ENCODE measurements at places on chromosomes 1 and 21.

DNA sequence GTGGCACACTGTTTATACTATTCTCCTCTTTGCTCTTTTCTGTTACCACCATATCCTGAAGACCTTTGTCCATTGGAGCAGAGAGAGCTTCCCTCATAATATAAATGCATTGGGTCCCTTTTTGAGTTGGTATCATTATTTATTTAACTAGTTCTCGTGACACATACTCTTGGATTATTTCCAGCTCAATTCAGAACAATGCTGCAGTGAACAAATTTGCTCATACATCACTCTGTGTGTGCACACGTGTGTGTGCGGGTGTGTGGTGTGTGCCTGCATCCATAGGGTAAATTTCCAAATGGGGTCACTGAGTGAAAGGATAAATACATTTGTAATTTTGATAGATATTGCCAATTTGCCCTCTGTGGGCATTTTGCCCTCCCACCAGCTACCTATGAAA is 5.8 kb downstream of the PLA2G2A start:
- DNase-seq: no peak

DNA sequence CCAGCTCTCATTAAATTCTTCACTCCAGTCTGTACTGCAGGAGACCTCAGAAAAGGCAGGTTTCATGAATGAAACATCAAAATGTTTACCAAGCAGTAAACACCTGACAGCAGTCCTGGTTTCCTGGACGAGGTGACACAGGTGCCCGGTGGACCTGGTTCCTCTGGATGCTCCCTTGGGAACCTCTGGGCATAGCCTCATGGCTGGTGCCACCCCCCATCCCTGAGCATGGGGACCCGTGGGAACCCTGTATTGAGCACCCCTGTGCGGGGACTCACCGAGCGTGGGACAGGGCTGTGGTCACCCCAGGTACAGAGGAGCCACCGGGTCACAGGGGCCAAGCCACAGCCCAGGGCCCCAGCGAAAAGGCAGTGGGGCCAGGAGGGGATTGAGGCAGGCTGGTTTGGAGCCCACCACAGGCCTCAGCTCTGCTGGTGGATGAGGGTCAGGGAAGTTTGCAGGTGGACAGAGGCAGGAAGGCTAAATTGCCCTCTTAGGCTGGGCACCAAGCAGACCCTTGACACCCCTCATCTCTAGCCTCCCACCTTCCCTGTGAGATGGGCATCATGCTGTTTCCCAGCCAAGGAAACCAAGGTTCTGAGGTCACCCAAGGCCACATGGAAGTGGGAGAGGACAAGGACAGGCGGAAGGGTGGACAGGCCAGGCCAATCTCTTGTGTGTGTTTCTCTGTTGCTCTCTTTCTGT is 158.4 kb downstream of the PTPRU start:
- DNase-seq: no peak

DNA sequence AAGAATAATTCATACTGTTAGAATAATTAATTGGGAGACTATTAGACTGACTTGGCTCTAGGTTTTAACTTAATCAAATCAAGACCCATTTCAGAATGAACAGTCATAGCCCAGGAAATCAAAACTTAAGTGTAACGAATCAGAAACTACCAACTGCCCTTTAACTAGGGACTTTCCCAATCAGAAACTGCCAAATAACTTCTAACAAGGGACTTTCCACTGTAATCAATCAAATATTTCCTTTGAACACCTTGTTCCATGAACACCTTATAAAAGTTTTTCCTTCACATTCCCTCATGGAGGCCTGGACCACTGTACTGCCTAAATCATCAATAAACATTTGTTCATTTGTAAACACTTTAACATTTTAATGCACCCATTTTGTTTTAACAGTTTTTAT is 1054.7 kb upstream of the TMPRSS15 start:
- peak; percentile 1 for DNase-seq

- no peak for DNase-seq
Observed at GRCh38 chr1:170533298-170533697, 1.3 kb downstream of the GORAB start.

DNA sequence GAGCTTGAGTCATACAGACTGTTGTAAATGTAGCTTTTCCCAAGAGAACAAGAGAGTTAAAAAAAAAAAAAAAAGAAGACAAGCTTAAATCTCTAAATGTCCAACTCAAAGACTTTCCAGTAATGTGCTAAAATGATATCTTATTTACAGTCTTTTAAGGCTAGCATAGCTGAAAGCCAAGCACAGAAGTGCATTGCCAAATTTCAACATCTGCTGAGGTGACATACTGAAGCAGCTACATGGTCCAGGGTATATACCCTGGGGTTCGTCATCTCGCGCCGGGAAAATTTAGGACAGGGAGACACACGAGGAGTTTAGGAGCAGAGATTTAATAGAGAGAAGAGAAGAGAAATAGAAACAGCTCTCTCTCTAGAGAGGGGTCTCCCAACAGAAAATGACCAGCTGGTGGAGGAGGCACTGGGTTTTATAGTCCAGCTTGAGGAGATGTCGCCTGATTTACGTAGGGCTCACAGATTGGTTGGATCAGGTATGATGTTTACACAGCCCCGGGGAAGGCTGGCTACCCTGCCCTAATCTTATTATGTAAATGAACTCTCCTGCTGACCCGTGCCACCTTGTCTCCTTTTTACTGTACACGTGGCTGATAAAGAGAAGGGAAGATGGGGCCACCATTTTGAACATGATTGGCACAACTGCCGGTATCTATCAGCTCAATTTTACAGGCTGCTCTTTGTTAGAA is 172.7 kb downstream of the TRIM33 start:
- no peak for DNase-seq

GRCh38 chr1:160494620-160495019 is 28.4 kb downstream of the SLAMF6 start:
- DNase-seq: no peak

- DNase-seq: no peak
Observed at GRCh38 chr1:221947731-221948130, 205.8 kb upstream of the DUSP10 start.

DNA sequence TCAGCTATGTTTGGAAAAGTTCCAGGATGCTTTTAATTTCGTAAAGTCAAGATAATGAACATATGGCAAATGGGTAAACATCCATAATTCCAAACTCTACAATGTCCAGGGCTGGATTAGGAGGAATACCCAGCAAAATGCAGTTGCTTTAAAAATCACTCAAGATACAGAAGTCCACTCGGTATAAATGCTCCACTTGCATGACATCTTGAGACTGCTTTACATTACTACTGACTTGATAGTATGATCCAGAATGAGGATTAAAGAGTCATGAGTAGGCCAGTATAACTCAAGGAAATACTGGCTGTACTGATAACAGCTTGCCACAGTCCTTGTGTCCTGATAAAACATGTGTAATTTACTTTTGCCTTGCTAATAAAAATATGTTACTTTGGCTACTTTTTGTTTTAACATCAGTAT is 58.3 kb upstream of the ANGPTL3 start:
- DNase-seq: no peak

- DNase-seq: no peak
Observed at GRCh38 chr1:221856228-221857093, 114.6 kb upstream of the DUSP10 start.

DNA sequence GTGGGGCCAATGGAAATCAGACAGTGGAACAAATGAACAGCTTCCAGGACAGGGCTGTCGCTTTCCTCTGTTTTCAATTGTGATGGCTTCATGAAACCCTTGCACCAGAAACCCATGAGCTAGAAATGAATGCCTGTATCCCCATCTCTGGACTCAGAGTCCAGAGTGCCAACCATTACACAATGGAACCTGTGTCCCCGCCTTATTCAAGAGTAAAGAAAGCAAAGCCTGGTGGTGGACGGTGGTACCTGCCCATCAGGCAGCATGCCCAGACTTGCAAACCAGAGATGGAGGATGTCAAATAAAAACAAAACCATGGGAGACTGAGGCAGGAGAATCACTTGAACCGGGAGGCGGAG is 4.4 kb upstream of the CAPN2 start:
- no peak for DNase-seq

DNA sequence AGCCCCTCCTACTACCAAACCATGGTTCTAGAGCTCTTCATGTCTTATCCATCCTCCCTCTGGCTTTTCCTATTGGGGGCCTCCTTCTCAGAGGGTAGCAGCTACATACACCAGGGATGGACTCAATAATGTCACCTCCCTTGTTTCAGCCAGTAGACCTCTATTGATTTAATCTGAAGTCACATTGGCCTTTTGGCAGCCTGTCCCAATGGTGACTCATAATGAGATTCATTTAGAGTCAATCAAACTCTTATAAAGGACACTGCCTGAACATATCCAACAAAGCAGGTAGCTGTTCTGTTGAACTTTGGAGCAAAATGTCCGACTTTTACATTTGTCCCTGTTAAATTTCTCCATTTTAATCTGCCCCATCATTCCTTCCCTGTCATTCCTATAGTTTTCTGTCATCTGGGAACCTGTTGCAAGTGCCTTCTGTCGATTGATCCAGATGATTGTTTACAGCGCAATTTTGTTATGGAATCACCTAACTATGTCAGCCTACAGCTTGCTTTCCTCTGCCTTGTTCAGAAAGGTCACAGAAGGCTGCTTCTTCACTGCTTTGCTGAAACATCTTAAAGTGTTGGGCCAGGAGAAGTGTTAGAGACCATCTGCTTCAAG is 105.9 kb downstream of the ETS2 start:
- no peak for DNase-seq

DNA sequence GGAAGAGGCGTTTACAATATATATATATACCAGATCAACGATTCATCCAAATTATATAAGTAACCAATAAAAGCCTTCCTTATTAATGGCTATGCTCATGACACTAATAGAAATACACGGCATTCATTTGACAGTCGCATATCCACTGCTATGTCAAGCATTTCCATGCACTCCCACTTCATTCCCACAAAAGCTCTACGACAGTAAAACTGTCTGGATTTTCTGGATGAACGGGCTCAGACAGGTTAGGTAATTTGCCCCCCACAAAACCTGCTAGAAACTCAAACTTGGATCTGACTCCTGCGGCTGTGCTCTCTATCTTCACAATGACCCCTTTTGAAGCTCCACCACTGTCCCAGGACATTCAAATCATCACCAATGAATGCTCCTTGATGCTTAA is 11.4 kb downstream of the DNAJC11 start:
- no peak for DNase-seq

DNA sequence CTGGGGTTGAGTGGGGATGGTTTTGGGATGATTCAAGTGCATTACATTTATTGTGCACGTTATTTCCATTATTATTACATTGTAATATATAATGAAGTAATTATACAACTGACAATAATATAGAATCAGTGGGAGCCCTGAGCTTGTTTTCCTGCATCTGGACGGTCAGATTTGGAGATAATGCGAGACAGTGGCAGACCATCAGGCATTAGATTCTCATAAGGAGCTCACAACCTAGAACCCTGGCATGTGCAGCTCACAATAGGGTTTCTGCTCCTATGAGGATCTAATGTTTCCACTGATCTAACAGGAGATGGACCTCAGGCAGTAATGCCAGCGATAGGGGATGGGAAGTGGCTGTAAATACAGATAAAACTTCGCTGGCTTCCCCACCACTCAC is 77.9 kb upstream of the LRRC53 start:
- DNase-seq: no peak

- no peak for DNase-seq
Observed at GRCh38 chr1:84771895-84772294, 81.6 kb upstream of the SSX2IP start.

DNA sequence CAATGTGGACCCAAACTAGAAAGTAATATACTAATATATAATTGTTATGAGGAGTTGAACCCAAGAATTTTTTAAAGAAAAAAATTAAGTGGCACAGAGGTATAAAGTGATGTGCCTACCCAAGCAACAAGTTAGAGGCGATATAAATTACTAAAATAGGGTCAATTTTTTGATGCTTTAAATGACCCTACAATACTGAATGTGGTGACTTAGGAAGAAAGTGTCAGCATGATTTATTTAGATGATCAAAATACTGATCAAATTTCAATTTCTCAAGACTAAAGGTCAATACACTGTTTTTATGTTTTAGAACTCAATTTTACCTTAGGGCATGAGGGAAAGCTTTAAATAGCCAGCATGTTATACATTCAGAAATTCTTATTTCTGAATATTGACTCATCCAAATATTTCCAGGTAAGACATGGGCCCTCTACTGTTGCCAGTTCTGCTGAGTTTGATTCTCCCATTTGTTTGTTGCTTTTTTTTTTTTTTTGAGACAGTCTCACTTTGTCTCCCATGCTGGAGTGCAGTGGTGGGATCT is 20.1 kb downstream of the SCAF4 start:
- no peak for DNase-seq

DNA sequence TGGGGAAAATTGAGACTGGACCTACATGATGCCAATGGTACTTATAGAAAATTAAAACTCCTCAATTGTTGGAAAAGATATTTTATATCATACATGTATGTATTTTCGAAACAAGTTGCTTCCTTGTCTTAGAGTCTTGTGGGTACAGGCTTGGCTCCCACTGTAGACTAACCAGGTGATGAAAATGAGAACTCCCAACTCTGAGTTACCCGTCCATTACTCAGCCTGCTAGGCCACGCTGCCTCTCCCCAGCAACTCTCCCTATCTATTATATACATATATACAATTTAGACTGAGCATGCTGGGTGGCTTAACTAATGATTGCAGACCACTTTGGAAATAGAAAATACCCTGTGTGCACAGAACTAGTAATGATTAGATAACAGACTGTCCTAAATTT is 628.7 kb downstream of the LMO4 start:
- no peak for DNase-seq

DNA sequence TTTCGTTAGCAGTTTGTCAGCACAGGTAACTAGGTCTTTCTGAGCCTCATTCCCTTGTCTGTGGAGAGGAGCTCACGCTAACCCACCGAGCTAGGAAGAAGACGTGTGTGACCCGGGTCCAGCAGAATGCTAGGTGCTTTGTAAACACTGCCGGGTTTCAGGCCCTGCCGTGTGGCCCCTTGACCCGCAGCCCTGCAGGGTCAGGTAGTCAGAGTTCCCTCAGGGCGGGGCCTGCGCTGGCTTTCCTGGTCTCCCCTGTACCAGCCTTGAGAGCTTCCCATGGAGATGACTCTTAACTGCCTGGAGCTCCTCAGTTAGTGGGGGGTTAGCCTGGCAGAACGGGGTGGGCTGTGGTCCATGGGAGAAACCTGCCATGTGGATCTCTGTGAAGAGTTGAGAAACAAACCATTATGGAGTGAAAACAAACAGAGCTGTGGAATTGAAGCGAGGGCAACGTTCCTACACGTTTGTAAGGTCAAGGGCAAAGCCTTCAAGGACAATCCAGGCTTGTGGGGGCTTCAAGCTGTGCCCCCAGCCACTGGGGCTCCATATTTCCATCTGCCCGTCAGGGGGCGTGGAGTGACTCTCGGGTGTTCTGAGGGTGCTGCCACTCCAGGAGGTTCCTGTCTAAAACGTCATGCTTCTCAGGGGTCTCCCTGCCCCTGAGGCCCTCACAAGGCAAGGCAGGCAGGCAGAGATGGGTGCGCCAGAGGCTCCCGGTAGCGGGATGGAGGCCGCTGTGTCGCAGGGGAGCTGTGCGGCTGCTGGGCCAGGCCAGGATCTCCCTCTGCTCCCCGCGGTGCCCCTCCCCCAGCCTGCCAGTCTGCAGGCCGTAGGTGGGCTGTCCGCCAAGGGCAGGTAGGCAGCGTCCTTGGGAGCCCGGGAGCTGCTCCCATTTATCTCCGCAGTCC is 23.8 kb downstream of the LHX4 start:
- no peak for DNase-seq
